ENCODE measurements at places on chromosomes 2 and 18. TPM values are rescaled to one million over a fixed set of nuclear protein-coding genes. Genes with fewer than 3 reads are reported as not detected.

REG1A gene
- not detected for total RNA-seq

FER1L5 gene
- total RNA-seq, result not detected

EPHA4 gene
- 2.8 TPM for total RNA-seq

GALR1 gene
- total RNA-seq, result not detected

IL36B gene
- total RNA-seq, result not detected

NOSTRIN gene
- total RNA-seq, result 12.5 TPM

PLEK gene
- not detected for total RNA-seq

MLPH gene
- 47.2 TPM for total RNA-seq

PLGLB2 gene
- total RNA-seq, result 1.7 TPM

DNA sequence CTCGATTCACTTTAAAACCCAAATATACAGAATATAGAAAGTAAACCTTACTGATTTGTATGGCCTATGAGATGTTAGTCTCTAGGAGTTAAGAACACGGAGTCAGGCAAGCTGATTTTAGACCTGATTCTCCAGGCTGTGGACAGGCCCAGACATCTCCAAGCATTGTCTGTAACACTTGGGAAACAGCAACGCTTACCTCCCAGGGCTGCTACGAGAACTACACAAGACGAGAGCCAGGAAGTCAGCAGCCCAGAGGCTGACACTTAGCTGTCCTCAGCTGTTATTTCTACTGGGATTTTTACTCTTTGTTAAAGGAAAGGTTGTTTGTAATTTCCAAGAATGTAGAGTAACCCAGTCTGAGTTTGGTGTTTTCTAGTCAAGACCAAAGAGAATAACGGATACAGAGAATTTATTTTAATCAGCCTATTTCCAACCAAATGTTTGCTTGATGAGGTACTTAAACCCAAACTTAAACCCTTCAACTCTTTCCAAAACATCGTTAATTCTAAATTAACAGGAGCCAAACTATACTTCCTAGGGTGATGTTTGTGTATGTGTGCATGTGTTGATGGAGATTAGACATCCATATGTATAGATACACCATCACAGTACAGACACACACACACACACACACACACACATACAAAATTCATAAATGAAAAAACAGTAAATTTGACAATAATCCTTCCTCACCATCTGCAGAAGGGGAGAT lies 123.4 kb downstream of the LAMA1 start:
- DNase-seq, result no peak

DNA sequence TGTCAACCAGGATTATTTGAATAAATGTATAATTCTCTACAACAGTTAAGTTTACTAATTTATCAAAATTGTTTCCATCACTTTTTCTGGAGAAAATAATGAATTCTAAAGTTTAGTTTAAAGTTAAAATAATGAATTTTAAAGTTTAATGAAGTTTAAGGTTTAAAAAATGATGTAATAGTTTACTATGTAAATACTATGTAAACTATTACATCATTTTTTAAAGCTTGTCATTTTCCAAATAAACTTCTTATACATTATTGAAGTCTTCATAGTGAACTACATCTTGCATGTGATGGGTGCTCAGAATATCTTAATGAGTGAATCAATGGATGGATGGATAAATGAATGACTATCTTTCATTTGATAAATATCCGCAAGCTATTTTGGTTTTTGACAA lies 38.8 kb downstream of the CD28 start:
- DNase-seq, result no peak

DNA sequence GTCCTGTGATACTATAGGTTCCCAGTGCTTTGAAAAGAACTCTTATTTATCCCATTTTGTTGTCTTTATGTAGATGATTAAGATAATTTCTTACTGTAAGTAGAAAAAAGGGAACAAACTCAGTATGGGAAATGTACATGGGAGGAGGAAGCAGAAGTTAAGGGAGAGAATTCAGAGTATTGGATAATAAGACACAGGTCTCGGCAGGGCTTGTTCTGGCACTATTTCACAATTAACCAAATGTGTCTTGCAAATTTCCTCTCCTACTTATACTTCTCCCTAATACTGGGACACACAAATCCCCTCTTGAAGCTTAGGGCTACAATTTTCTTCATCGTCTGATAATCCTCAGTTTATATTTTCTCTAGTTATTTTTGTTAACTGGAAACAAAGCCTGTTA lies 744.0 kb downstream of the ADCYAP1 start:
- no peak for DNase-seq

DNA sequence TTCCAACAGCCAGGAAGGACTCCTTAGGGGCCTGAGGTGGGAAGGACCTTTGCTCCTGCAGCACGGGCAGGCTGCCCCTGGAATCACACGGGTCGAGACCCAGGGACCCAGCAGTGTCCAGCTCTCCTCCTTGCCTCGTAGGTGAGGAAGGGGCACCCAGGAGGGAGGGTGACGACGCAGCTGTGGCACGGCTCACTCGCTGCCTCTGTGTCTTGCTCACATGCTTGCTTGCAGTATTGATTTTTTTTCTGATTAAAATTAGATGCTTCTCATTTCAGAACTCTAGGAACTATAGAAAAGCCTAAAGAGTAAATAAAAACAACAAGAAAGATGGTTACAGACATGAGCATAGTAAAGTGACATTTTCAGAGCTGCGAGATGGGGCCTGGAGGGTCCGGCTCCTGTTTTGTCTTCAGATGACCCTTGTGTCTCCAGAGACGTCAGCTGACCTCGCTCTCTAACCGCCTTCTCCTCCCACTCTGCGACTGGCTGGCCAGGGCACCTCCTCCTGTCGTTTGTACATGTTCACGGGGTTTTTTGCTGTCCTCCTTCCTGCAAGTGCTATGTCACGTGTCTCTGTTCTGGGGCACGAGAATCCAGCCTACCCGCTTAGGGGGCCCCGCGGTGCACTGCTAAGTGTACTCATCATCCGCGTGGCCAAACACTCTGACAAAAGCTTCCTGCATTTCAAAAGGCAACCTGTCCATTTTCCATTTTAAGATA lies 65.7 kb upstream of the ZNF236 start:
- no peak for DNase-seq

- DNase-seq, result peak; percentile 43
These were observed 185.7 kb upstream of the KLHL29 start for GRCh38 chr2:23199115-23199918.

GRCh38 chr2:7060156-7060555 lies 142.9 kb downstream of the RNF144A start:
- no peak for DNase-seq

DNA sequence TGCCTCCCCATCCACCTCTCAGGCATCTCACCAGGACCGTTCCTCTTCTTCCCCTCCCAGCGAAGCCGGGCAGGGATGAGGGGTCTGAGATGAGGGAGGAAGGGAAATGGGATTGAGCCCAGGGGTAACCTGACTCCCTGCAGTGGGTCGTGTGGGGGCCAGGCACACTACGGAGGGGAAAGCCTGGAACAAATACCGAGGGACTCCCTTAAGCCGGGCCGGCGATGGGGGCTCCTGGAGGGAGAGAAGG lies 250 bp upstream of the SPEG start:
- DNase-seq, result no peak

DNA sequence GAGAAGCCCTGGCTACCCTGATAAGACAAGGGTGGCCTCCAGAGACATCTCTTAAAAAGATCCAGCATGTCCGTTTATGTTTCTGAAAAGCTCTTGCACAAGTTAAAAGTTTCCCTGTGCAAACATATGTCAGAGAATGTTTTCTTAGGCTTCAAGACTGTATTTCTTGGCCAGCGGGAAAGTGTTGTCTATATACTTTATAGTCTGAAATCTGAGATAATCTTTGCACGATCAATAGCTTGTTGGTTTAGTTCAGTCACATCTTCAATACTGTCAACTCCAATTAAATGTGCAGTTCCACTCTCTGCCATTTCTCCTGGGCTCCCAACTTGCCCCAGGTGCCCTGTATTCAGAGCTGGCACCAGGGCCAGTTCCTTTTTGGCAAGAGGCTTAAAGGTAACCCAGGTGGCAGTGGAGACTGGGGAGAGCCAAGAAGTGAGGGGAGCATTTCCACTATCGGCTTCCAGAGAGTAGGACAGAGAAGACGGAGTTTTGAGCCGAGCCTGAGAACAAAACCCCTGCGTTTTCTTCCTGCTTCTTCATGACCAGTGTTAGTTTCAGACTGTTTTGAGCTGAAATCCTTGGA lies 64.4 kb downstream of the ACOXL start:
- DNase-seq, result no peak

GRCh38 chr2:201007584-201007998 lies 44.1 kb upstream of the ORC2 start:
- DNase-seq, result peak; percentile 64

DNA sequence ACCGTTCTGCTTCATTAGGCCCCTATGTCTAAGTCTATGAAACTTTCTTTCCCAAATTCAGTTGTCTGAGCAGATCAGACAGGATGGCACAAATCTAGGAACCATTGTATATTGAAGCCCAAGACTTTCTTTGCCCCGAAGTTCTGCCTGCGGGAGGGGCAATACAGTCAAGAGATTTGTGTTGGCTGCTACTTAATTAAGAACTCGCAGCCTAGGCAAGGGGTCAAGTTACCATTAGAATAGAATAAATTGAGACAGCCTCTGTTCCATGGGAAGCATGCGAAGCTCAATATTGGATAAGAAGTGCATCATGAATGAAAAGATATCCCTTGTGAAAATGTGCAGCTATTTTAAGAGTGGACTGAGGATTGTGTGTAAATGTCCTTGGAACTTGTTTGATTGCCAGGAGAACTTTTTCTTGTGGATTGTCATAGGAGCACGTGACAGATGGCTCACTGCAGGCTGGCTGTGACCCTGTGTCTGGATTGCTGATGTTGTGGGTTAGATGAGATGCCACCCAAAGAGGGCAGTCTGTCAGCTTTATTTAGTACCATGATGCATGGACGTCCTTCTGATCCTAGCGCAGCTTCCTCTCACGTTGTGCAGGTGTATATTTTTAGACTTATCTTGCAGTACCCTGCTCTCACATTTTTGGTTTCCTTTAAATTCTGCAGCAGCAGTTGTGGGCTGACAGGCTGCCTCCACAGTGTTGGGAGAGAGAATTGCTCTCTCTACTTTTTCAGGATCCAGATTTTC lies 30.9 kb downstream of the HAUS1 start:
- no peak for DNase-seq

- DNase-seq, result no peak
These were observed 11.5 kb downstream of the GCC2 start for GRCh38 chr2:108460345-108461037.

GRCh38 chr2:179233083-179233490 lies 31.5 kb downstream of the SESTD1 start:
- no peak for DNase-seq

GRCh38 chr18:22817844-22818243 lies 115.3 kb upstream of the RBBP8 start:
- no peak for DNase-seq

DNA sequence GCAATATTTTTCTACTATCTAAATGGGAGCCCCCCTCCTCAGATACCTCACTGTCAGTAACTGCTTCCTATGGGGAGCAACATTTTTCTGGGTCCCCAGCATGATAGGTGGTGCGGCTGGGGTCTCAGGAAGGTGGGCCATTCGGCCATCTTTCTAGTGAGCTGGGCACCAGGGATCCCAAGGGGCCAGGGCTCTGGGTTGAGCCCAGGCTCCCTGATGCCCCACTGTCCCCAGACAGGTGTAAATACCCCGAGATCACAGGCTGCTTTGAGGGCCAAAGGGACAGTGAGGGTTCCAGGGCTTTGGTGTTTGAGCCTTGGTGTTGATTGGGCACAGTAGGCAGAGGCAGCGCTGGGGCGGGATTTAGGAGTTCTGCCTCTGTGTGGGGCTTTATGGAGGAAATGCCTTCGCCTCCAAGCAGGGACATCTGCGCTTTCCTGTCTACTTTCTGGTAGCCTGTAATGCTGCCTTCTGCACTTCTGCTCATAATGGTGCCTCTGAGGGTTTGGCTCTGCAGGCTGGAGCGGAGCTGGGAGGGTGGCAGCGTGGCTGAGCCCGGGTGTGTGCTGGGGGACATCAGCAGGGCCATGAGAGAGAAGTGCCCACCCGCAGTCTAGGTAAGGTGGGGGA lies 5.3 kb downstream of the ITM2C start:
- DNase-seq, result no peak

- DNase-seq, result no peak
These were observed 143.3 kb downstream of the FTCDNL1 start for GRCh38 chr2:199707593-199708185.

DNA sequence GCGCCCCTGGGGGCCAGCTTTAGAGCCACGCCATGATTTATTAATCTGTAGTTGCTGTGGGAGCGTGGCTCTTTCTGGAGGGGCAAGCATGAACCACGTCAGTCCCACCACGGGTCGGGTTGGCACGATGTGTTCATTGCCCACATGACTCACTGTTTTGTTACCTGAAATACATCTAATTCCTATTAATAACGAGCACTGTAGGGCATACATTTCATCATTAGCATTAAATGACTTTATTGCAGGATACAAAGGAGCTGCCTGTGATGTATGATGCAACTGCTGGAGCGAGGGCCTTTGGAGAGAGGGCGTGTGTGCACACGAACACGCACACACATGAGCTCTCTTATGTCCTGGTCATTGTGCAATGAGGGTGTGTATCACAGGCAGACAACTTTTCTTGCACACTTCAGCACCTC lies 127.0 kb downstream of the INHBB start:
- DNase-seq, result no peak

- no peak for DNase-seq
These were observed 370.8 kb upstream of the NT5C1B start for GRCh38 chr2:18959952-18960717.

GRCh38 chr18:59684777-59685176 lies 12.4 kb downstream of the CCBE1 start:
- DNase-seq, result no peak

- DNase-seq, result no peak
These were observed 79.3 kb upstream of the RNU4ATAC start for GRCh38 chr2:121451398-121451797.

GRCh38 chr18:13211534-13211933 lies 7.0 kb upstream of the LDLRAD4 start:
- no peak for DNase-seq

DNA sequence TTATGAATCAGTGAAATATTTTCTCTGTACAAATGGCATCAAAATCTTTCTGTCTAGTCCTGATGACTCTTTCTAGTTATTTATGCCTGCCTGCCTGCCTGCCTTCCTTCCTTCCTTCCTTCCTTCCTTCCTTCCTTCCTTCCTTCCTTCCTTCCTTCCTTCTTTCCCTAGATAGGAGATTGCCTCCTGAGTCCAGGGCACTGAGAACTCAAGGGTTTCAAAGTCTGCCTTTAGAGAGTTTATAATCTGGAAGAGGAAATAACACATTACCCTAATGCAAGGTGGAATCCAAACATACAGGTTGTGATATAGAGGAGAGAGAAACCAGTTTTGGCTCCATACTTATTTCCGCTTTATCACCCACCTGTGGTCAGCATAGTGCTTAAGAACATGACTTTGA lies 98.1 kb upstream of the SERPINE2 start:
- DNase-seq, result no peak

DNA sequence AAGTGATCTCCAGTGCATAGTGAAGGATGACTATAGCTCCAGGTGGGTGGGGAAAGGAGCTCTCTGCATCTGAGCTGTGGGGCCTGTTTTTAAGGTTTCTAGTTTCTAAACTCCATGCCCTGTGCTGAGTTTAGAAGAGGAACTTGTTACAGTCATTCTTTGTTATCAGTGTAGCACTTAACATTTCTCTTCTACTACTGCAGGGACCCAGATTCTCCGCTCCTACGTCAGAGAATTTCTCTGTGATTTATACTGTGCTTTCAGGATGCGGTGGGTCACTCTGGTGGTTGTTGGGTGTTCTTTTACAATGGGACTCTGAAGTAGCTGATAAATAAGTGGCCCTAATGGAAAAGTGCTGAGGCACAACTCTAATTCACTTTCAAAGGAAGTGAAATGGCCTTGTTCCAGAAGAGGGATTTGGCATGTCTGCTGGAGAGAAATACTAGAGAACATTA lies 122.0 kb downstream of the WDSUB1 start:
- DNase-seq, result no peak
